ENCODE measurements at places on chromosomes 6 and 20. TPM values are rescaled to one million over a fixed set of nuclear protein-coding genes. Genes with fewer than 3 reads are reported as not detected.

DNA sequence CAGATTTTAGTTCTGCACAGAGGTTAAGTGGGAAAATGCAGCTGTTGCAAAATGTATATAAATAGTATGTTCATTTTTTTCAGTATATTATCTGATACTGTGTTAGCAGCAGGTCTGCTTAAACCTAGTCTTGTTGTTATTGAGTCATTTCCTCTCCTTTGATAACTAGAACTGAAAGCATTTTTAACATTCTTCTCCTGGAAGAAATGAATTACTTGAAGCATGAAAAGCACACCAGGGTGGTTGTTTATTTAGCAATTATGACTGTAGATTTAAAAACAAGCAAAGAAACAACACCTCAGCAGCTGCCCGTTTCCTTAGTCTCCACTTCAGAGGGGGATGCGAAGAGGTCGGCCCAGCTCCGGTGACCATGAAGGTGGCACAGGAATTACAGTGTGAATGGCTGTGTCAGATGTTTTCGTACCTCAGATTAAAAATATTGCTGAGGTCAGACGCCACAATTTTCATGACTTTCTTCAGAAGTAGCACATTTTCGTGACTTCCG is 53.5 kb downstream of the GOPC start:
- no peak for DNase-seq

DNA sequence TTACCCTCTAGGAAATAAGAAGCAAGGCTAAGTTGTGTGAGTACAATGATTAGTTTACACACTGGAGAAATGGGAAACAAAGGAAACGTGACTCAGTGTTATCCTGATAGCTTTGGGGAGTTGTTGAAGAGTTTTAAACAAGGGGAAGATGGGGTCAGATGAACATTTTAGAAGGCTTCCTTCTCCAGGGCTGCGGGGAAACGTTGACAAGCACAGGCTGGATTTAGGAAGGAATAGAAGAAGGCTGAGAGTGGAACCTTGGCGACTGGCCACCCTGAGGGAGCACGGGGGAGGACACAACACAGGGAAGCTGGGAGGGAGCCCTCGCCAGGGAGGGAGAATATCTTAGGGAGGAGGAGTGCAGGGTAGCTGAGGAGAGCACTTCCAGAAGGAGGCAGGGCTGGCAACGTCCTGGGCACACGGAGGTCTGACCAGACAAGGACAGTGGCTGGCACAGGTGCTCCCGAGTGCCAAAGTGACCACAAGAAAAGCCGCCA is 134.7 kb downstream of the AIG1 start:
- DNase-seq, result no peak

DNA sequence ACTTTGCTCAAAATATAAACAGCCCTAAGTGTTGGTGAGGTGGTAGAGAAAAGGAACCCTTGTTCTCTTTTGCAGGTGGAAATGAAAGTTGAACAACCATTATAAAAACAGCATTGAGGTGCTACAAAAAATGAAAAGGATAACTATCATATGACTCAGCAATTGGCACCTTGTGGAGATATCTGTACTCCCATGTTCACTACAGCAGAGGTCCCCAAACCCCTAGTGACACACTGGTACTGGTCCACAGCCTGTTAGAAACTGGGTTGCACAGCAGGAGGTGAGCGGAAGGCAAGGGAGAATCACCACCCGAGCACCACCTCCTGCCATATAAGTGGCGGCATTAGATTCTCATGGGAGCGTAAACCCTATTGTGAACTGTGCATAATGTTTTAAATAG is 267.4 kb upstream of the THEMIS start:
- DNase-seq, result no peak

DNA sequence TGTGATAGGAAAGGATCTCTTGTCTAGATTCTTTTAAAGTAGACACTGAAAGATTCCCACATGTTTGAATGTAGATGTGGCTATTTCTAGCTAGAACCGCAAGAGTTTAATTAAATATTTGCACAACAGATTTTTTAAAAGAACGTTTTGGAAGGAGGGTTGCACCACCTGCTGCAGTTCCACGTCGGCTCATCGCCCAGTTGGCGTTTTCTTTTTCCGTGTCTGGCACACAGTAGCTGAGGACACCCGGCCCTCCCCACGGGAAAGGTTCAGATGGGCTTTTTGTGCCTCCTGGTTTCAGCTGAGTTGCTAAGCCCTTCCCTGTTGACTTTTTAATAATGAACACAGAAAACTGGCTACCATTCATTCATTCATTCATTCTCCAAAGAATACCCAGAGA is 41.8 kb upstream of the DOK5 start:
- no peak for DNase-seq

- peak; percentile 17 for DNase-seq
Measured at GRCh38 chr6:70706491-70707123, 38.9 kb downstream of the SMAP1 start.

DNA sequence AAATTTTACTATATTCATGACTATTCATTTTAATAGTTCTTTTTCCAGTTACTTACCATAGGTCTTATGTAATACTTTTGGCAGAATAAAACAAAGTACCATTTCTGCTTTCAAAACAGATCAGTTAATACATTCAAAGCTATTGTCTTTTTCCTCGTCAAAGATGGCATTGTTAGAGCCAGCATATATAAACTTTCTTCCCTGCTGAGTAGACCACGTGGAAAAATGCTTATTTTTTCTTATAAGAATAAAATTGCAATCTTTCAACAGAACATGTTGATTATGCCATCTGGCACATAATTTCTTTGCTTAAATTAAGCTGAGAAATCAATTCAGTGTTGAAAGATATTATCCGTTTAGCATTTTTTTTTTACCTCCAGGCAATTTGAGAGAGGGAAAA is 34.9 kb upstream of the EXOC2 start:
- DNase-seq, result no peak

GRCh38 chr6:87606199-87606598 is 16.3 kb downstream of the ORC3 start:
- no peak for DNase-seq

- DNase-seq, result no peak
Measured at GRCh38 chr20:49966861-49967260, 15.9 kb upstream of the SNAI1 start.

COL12A1 gene
- 6.3 TPM for total RNA-seq

GABRR1 gene
- not detected for total RNA-seq

TRIM15 gene
- not detected for total RNA-seq
